Cardiac fibroblast (primary cell): ENCODE measurements at places on chromosomes 16 and 17.

- DNase-seq = no peak
Observed at GRCh38 chr16:77310877-77311276, 111.7 kb downstream of the SYCE1L start.

- DNase-seq = no peak
Observed at GRCh38 chr17:51434434-51435170, 174.3 kb downstream of the UTP18 start.

DNA sequence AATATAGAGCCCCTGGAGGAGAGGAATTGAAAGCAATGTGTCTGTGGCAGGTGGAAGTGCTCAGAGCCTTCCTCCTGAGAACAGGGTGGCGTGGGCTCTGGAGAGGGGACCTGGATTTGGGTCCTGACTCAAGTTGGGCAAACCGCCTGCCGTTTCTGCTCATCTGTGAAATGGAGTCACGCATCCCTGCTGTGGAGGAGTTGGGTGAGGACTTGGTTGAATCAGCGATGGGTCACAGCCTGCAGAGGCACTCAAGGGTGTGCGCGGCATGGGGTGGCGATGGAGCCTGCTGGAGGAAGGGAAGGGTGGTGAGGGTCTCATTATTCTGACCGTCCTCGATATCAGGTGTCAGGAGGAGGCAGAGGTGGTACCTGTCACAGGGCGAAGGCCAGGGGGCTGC lies 3.1 kb downstream of the ADAD2 start:
- DNase-seq = no peak

GRCh38 chr16:81626181-81626674 lies 152.9 kb upstream of the PLCG2 start:
- peak; percentile 33 for DNase-seq

DNA sequence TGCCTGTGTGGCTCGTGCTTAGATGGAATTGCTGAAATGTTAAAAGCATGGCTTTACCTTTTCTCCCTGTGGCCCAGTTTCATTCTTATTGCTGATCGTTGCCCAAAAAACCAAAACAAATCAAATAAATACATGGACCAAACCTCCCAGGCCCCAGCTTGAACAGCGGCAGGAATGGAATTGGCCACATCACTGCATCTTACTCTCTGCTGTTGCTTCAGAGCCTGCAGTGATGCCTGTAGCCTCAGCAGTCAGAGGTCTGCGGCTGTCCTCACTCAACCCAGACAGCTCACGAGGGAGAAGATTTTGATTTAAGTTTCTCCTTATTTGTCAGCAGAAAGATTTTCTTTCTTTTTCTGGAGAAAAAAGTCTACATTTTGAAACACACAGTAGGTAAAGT lies 91.5 kb downstream of the NPIPB11 start:
- no peak for DNase-seq

DNA sequence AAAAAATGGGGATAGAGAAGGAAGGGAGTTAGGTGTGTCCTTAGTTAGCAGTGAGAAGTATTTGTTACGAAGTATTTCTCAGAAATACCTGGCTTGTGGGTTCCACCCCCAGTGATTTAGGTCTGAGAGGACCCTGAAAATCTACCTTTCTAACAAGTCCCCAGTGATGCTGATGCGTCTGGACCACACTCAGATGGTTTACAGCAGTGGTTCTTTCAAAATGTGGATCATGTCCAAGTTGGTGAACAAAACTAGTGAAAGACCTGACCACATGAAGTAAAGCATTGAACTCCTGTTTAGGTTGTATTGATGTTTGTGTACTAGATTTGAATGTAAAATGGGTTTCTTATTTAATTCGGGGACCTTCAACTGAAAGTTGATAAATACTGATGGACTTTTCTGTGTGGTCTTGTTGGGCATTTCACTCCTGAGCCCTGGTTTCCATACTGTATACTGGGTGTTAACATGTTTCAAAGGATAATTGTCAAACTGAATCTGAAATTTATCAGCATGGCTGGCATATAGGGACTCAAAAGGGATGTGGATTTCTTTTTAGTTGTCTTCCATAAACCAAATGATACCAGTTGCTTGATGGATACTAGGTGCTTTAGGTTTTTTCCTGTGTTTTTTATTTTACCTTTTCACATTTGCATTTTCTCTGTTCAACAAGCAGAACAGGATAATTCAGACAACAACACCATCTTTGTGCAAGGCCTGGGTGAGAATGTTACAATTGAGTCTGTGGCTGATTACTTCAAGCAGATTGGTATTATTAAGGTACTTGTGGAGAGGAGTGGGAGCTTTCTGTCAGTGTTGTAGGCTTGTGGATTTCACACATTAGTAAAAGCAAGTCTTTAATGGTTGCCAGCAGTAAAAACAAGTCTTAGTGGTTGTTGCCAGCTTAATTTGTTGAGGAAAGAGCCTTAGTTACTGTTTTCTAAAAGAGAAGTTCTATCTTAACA lies 8.8 kb downstream of the FUS start:
- DNase-seq = no peak

GRCh38 chr17:45034599-45034998 lies 16.8 kb downstream of the DCAKD start:
- no peak for DNase-seq

DNA sequence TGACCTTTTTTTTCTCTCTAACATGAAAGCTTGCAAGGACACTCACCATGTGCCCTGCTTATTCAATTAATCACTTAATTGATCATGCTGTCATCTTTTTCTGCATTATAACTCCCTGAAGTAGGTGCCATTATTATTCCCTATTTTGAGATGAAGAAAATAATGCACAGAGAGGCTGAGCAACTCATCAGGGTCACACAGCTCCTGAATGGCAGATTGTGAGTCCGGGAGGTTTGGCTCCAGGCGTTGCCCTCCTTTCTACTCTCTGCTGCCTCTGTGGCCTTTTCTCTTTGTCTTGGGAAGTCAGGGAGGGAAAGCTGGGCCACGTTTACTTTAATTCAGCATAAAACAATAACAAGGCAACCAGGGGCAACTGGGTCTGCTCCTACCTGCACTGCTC lies 17.2 kb upstream of the N4BP1 start:
- DNase-seq = no peak

GRCh38 chr17:75507733-75508719 lies 7.3 kb downstream of the CASKIN2 start:
- no peak for DNase-seq

- DNase-seq = no peak
Observed at GRCh38 chr16:75763204-75763603, 36.9 kb upstream of the CPHXL start.

- no peak for DNase-seq
Observed at GRCh38 chr17:52228823-52229222, 70.3 kb upstream of the CA10 start.

GRCh38 chr17:5508810-5509209 lies 22.4 kb downstream of the MIS12 start:
- peak; percentile 35 for DNase-seq

- no peak for DNase-seq
Observed at GRCh38 chr16:84368308-84368996, at the start of gene ATP2C2. ATP2C2 (plus strand) TSS chr16:84368538; CDS start chr16:84368616, 78 bp downstream.

DNA sequence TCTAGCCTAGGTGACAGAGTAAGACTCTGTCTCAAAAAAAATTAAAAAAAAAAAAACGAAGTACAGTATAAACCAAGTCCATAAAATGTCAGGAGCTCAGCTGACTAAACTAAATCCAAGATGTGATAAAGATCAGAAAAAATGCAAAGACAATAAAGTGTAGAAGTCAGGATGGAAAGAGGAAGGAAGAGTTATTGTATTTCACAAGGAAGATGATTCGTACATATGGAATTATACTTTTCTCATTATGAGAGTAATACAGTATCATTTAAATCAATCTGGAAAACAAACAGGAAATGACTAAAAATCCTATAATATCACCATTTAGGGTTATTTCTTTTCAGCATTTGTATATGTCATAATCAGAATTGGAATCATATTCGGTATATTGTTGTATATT lies 11.4 kb upstream of the APOH start:
- DNase-seq = peak; percentile 37
